Pancreas (tissue), 10 donors: ENCODE measurements at places on chromosomes 11 and 22. TPM values are rescaled to one million over a fixed set of nuclear protein-coding genes. Genes with fewer than 3 reads are reported as not detected.

DNA sequence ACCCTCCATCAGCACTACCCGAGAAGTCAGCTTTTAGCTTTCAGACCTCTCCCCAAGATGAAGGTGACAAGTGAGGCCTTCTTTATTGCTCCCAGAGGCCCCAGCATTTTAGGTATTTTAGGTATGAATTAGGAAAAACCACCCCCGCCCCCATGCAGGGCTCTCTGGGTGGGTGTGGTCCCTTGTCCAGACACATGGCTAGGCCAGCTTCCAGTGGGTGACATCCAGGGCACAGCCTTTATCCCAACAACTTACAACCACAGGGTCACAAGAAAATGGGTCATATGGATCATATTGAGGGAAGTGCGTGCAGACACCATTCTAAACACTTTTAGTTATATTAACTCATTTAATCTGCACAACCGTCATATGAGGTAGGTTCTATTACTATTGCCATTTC lies 42.1 kb downstream of the RIBC2 start:
- no peak for DNase-seq

DNA sequence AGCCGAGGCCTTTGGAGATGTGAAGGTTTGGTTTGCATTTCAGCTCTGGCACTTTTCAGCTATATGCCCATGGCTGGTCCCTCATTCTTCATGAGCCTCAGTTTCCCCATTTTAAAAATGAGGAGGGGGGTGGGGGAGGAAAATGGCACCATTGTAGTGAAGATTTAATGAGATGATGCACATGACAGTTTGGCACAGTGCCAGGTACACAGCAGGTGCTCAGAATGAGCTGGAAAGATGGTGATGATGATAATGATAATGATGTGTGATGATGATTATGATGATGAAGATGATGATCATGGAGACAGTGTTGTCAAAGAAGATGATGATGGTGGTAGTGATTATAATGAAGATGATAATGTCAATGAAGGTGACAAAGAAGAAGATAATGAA lies 24.3 kb upstream of the FGF3 start:
- no peak for DNase-seq

DNA sequence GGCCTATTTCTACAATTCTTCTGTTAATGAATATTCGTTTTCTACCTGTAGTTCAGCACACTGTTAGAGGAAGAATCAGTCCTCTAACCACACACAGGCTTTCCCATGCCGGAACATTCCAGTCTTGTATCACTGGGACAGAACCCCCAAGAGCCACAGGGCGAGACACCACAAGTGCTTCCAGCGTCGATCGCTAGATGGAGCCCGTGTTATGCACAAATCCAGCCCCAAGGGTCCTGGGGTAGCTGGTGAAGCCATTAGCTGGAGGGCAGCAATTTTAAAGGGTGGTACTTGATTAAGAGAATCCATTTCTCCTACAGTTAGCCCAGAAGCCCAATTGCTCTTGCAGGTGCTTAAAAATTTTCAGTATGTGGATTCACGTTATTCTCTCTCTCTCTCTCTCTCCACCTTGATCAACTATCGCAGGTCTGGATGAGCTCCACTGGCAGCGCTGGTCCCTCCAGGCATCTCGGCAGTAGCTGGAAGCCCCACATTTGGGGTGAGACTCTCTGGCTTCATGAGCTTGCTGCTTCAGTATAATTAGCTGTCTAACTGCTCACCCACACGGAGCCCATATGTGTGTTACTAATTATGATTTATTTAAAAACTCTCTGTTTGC lies 148.2 kb upstream of the SNX19 start:
- DNase-seq = peak; percentile 53

The ASCL2 gene
- total RNA-seq = 1.4 TPM

The NFAM1 gene
- total RNA-seq = 1.6 TPM

- peak; percentile 87 for DNase-seq
Observed at GRCh38 chr11:125062931-125063428, at the start of gene SLC37A2. TSS of gene SLC37A2 (plus strand) at chr11:125063305. CDS start at chr11:125063368, 63 bp downstream.

The PGM2L1 gene
- 2.8 TPM for total RNA-seq

The E2F8 gene
- total RNA-seq = 0.06 TPM

GRCh38 chr11:61969838-61970662 lies 2.6 kb upstream of the FTH1 start:
- no peak for DNase-seq

- no peak for DNase-seq
Observed at GRCh38 chr11:91922846-91923245, 301.8 kb upstream of the FAT3 start.

- no peak for DNase-seq
Observed at GRCh38 chr11:76666408-76666807, 4.1 kb downstream of the LRRC32 start.

DNA sequence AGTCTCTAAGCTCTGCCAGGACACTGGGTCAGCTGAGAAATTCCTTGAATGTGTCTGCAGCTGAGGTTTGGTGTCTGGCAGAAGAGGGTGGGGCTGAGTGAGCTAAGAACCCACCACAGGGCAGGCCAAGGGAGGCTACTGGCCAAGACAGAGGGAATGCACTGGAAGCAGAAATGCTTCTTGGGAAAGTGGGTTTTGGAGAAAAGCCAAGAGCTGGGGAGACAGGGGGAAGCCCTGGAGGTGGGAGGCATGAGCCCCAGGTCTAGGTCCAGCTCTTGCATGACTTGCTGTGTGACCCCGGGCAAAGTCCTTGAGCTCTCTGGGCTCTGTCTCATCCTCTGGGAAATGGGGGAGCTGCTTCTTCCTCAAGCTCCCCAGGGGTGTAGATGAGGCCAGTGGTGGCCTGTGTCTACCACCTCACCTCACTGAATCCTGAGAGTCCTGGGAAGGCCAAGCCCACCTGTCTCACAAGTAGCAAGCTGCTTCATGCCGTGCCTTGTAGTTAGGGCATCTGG lies 2.3 kb downstream of the MMP11 start:
- no peak for DNase-seq

The PTPN5 gene
- 0.40 TPM for total RNA-seq
